ENCODE measurements at places on chromosomes 13 and 19.
A peak's percentile ranks its signal among the peaks of the same experiment; 100 is the strongest.

GRCh38 chr13:38350114-38350617 is 515 bp downstream of the UFM1 start:
- DNase-seq: peak; percentile 56

- no peak for DNase-seq
Measured at GRCh38 chr19:45110851-45111266, 17.9 kb downstream of the PPP1R37 start.

DNA sequence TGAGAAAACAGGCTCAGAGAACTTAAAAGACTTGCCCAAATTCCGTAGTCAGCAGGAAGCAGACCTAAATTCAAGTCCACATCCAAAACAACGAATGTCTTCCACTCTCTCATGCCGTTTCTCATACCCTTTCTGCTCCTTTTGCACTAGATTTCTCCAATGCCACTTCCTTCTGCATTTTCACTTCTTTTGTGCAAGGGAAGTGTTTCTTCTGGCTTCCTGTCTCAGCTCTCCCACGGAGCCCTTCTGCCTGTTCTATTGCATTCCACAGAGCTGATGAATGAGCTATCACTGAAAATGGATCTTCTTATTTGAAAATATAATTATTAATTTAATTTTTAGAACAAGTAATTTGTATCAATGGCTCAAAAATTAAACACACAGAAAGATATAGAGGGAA is 56.1 kb upstream of the STK24 start:
- DNase-seq: no peak

DNA sequence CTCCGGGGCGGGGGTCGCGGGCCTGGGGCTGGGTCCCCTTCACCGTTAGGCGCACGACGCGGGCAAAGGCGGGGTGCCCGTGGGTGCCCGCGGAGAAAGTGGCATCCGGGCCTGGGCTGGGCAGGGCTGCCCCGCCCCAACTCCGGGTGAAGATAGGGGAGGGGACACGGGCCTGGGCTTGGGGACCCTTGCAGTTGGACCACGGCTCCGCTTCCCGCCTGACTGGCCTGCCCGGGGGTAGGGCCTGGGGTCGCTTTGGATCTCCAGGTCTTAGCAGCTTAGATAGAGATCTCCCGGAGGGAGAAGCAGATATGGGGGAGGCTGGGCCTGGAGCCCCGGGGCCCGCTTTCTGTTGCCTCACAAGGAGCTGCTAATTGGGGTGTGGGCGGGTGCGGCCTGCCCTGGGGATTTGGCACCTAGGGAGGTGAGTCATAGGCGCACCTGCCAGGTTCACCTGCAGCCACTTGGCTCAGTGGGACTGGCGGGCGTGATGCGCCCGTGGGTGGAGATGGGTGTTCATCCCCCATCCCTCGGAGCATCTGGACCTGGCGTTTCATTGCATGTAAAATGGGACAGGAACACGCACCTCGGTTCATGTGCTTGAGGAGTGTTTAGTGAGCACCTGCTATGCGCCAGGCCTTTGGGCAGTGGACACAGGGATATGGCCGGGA is 585 bp downstream of the MAP1S start:
- DNase-seq: no peak

DNA sequence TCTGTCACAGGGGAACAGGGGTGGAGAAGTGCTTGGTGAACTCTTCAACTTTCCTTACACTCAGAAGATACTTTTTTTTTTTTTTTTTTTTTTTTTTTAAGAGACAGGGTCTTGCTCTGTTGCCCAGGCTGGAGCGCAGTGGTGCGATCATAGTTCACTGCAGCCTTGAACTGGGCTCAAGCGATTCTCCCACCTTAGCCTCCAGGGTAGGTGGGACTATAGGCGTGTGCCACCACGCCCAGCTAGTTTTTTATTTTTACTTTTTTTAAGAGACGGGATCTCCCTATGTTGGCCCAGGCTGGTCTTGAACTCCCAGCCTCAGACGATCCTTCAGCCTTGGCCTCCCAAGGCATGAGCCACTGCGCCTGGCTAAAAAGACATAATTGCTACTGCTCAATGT is 11.5 kb downstream of the CEBPG start:
- DNase-seq: no peak

GRCh38 chr19:6415591-6416190 is 8.9 kb downstream of the KHSRP start:
- DNase-seq: no peak

DNA sequence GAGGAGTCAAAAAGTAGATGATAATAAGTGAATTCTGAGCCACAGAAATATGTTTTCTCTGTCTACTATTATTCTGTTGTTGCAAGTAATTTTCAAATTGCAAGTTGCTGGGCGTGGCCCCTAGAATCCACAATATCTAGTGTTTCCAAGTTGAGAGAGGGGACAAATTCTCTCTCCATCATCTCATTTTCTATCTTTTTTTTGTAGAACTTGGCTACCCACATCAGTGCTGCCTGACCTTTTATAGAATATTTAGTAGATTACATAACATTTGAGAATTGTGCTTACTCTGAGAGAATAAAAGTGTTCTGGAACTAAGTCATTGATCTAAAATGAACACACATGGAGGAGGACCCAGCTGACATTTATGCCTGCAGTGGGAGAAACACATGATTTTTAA is 110.9 kb upstream of the CSNK1A1L start:
- DNase-seq: no peak

GRCh38 chr19:43610493-43610892 is 1.4 kb upstream of the SRRM5 start:
- DNase-seq: no peak

- no peak for DNase-seq
Measured at GRCh38 chr13:84567848-84568247, 685.6 kb upstream of the SLITRK1 start.

- no peak for DNase-seq
Measured at GRCh38 chr19:34832581-34833112, 59.6 kb upstream of the ZNF599 start.

DNA sequence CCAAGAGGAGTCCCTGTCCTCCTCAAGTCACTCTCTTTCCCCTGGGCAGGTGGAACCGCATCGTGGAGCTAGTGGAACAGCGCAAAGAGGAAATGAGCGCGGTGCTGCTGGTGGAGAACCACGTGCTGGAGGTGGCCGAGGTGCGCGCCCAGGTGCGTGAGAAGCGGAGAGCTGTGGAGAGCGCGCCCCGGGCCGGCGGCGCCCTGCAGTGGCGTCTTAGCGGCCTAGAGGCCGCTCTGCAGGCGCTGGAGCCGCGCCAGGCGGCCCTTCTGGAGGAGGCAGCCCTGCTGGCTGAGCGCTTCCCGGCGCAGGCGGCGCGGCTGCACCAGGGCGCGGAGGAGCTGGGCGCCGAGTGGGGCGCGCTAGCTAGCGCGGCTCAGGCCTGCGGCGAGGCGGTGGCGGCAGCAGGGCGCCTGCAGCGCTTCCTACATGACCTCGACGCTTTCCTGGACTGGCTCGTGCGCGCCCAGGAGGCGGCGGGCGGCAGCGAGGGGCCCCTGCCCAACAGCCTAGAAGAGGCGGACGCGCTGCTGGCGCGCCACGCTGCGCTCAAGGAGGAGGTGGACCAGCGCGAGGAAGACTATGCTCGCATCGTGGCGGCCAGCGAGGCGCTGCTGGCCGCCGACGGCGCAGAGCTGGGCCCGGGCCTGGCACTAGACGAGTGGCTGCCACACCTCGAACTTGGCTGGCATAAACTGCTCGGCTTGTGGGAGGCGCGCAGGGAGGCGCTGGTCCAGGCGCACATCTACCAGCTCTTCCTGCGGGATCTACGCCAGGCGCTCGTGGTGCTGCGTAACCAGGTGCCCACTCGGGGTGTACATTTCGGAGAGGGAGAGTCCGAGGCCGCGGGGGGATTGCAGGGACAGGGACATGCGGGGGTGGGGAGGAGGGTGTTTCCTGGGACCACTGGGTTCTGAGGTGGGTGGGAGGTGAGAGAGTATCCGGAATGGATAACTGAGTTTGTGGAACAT is 52.8 kb downstream of the SPTBN4 start:
- DNase-seq: no peak

GRCh38 chr13:24279327-24280110 is 29.9 kb upstream of the C1QTNF9 start:
- no peak for DNase-seq

- DNase-seq: no peak
Measured at GRCh38 chr19:11023710-11024109, 62.9 kb downstream of the SMARCA4 start.

- DNase-seq: no peak
Measured at GRCh38 chr19:52665529-52665928, 27.4 kb upstream of the ZNF83 start.

DNA sequence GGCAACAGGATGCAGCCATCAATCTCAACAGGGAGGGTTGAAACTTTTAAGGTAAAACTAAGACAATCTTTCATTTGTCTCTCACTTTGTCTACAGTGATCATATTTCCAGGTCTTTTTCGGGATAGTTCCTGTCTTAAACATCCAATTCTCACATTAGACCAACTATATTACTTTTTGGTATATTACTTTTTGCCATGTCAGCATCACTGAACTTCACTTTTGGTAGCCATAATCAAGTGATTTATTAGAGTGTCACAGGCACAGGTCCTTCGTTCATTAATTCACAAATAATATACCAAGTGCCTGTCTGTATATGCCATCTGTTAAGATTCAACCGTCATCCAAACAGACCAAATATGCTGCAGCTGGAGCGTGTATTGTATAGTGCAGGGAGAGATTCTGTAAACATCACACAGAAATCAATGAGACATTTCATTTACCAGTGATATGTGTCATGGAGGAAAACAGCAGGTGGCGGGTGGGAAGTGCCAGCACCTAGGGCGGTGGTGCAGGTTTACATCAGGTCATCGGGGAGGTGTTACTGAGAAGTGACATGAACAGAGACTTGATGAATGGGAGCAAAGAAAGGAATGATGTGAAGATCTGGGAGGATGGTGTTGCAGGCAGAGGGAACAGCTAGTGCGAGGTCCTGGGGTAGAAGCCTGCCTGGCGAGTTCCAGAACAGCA is 24.9 kb downstream of the ARHGEF7 start:
- no peak for DNase-seq

- peak; percentile 30 for DNase-seq
Measured at GRCh38 chr13:94620286-94620896, 18.7 kb downstream of the GPR180 start.

DNA sequence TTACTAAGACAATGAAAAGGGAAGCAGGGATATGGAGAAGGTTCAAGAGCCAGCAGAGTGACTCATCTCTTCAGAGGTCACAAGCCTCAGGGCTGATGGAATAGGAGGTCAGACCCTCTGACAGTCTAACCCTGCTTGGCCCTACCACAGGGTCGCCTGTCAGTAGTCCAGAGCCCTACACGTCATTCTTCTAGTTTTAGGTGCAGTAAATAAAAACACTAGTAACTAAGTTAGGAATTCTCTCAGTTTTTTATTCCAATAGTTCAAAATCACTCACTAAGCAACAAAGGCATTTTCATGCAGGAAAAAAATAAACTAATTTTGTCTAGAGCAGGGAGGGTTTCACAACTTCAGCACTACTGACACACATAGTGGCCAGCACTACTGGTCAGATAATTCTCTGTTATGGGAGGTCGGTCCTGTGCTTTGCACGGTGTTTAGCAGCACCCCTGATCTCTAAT is 27.2 kb downstream of the FOXO1 start:
- DNase-seq: no peak

- DNase-seq: no peak
Measured at GRCh38 chr19:5799247-5800241, 5.3 kb upstream of the NRTN start.

GRCh38 chr19:22530042-22530441 is 104.1 kb upstream of the ZNF492 start:
- DNase-seq: no peak

- no peak for DNase-seq
Measured at GRCh38 chr19:869245-870177, 10.0 kb downstream of the CFD start.

DNA sequence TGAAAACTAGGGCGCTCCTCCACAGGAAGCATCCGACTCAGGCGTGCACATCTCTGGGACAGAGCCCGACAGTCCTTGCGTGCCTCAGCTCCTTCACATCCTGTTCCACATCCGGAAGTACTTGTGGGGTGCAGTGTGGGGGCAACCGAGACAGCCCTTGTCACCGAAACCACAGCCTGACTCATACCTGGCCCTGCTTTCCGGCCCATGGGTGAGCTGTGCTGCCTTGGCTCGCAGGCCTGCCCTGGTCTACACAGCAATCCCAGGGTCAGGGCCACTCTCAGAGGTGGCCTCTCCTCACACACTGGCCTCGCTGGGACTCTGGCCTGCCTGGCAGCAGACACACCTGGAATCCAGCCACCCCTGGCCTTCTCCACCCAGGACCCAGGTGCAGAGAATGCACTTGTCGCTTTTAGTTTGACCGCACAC is 100.4 kb downstream of the STK24 start:
- DNase-seq: peak; percentile 86

GRCh38 chr19:11296264-11296663 is 304 bp downstream of the TSPAN16 start:
- DNase-seq: no peak

- no peak for DNase-seq
Measured at GRCh38 chr19:41919948-41920712, 8.1 kb downstream of the ERFL start.

GRCh38 chr19:34732612-34733211 is 1.3 kb upstream of the ZNF181 start:
- DNase-seq: no peak

DNA sequence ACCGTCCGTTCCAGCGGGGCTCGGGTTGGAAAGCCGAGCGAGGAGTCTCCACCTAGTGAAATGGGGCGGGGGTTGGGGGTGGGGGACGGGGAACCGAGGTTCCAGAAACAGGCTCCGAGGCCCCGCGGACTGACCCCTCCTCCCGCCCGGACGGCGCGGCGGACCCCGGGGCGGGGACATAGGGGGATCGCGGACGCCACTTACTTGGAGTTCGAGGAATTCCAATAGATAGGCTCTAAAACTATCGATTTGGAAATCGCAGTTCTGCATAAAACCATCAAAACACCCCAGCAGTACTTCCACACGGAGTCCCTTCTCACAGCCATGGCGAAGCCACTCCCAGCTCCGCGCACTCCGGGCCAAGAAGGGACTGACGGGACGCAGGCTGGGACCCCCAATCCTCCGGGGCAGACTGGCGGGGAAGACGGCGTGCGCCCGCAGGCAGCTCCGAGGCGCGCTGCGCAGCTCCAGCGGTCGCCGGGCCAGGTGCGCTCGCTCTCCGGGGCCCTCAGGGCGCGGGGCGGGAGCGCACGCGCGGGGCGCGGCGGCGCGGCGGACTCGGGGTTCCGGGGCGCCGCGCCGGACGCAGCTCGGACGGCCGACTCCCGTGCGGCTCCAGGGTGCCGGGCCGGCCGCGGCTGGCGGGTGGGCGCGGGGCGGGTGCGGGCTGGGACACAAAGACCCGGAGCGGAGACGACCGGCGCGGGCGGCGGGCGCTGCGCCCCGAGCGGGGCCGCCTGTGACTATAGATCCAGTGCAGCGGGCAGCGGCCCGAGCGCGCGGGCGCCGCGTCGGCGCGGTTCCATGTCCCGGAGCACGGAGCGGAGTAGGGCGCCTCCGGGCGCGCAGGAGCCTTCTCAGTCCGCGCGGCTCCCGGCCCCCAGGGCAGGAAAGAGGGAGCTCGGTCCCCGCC is 567 bp downstream of the EFNB2 start:
- DNase-seq: peak; percentile 15

All from CD4-positive, alpha-beta T cell treated with Interleukin-21 for 1 hour (primary cell).